ENCODE measurements at places on chromosomes 3 and 15.
A peak's percentile ranks its signal among the peaks of the same experiment; 100 is the strongest.

DNA sequence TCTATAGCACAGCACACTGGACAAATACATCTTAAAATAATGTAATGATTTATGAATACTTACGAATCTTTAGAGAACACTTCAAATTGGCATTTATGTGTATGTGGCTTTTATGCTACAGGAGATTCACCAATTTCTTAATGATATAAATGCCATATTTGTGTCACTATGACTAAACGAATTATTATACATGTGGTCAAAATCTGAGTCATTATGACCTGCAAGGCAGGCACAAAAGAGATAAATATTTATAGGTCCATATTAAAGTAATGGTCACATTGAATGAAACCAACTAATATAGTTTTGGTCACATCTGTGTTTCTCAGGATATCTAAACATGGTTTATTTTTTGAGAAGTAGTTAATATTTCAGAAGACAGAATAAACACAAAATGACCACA, 232.3 kb upstream of the SEMA6D start:
- DNase-seq, result no peak

GRCh38 chr3:118740722-118741290, 293.8 kb downstream of the IGSF11 start:
- DNase-seq, result no peak

- DNase-seq, result peak; percentile 78
These were observed 41.1 kb downstream of the NGRN start for GRCh38 chr15:90306560-90306959.

GRCh38 chr3:65751123-65751700, 287.5 kb downstream of the MAGI1 start:
- DNase-seq, result peak; percentile 75
